ENCODE measurements at places on chromosomes 1 and 21.

DNA sequence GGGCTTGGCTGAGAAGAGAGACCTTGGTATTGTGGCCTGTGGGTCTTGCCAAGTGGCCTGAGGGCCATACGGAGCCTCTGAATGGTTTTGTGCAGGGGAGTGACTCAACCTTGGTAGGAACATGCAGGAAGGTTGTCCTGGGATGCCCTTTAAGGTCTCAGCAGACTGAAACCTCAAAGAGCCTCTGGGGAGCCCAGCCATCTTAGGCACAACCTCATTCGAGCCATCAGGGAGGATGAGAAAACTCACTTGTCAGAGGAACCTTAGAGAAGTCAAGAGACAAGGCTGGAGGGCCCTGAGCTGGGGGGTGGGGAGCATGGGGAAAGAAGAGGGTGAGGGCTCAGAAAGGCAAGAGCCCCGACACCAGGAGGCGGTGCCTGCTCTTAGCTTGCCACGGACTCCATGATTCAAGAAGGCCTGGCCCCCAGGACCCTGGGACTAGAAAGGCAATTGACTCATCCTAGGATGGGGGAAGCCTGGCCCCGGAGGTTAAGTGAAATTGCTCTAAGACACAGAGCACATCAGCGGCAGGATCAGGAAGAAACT lies 13.0 kb downstream of the IFI6 start:
- DNase-seq: peak; percentile 65

DNA sequence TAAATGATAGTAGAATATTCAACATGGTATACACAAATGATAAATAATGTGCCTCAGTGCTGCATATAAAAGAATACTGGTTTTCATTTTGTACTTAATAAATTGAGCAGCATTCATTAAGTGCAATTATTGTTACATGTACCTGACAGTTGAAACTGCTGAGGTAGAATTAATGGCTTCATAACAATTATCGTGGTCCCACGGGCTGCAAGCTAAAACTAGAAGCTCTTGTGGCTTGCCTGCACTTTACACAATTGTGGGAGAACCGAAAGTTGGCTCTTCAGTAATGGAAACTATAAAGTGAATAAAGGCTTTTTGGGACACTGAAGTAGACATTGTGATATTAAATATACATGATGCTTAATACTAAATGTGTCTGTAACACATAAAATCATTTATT lies 23.2 kb downstream of the INSL5 start:
- no peak for DNase-seq

- no peak for DNase-seq
These were observed 21.3 kb upstream of the PHTF1 start for GRCh38 chr1:113780374-113781146.

DNA sequence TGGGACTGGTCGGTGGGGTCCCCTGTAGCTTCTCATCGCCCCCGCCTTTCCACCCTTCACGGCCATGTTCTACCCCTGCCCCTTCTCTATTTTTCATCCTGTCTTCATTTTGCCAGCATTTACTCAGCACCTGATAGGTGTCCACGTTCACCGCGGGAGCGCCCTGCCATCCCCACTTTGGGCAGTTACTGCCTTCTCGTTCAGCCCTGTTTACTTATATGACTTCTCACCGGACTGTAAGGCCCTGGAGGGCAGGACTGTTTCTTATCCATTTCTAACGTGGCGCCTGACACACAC lies 380 bp downstream of the MFN2 start:
- no peak for DNase-seq

- DNase-seq: no peak
These were observed 587.3 kb downstream of the PTPRC start for GRCh38 chr1:199226163-199226562.

- DNase-seq: no peak
These were observed 47.8 kb downstream of the UMODL1 start for GRCh38 chr21:42118901-42119300.

Measured in GOT3 (cell line).